ENCODE measurements at places on chromosomes 13 and 19.

GRCh38 chr19:20186174-20186573, 19.2 kb downstream of the ZNF486 start:
- no peak for DNase-seq

GRCh38 chr19:44746946-44747738, 1.4 kb upstream of the BCL3 start:
- peak; percentile 92 for DNase-seq

DNA sequence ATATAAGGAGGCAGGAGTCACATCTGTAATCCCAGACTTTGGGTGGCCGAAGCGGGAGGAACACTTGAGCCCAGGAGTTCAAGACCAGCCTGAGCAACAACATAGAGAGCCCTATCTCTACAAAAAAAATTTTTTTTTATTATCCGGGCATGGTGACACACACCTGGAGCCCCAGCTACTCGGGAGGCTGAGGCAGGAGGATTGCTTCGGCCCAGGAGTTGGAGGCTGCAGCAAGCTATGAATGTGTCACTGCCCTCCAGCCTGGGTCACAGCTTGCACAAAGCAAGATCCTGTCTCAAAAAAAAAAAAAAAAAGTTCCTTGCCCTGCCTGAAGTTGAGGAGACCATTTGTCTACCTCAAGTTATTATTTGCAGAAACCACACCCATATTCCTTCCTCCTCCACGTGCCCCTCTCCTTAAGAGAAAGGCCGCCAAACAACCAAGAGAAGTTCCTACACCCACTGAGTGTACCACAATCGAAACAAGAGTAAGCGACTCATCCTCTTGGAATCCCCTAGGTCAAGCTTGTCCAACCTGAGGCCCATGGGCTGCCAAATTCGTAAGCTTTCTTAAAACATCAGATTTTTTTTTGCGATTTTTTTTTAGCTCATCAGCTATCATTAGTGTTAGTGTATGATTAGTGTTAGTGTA, 2.2 kb downstream of the ABCC4 start:
- no peak for DNase-seq

- DNase-seq, result peak; percentile 55
Measured at GRCh38 chr13:22925881-22926747, 254.7 kb upstream of the SGCG start.

GRCh38 chr13:27283906-27284493, 13.4 kb downstream of the RASL11A start:
- DNase-seq, result peak; percentile 67

- DNase-seq, result no peak
Measured at GRCh38 chr13:76730220-76730619, 156.0 kb downstream of the KCTD12 start.

DNA sequence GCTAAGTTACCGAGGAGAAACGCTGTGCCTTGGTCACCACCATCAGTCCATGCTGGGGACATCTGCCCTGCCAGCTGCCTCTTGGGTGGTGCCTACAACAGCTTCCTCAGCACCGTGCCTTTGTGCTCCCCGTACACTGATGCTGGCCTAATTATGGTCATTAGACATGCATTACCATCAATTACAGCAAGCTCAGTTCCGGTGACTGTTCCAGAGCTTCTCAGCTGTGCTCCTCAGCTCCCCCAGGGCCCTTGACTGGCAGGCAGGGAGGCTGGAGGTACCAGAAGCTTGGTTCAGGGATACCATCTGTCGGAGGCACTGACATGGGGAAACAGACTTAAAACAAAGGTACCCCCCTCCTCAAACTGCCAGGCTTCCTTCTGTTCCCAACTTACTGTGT, 40.2 kb downstream of the CILP2 start:
- no peak for DNase-seq

DNA sequence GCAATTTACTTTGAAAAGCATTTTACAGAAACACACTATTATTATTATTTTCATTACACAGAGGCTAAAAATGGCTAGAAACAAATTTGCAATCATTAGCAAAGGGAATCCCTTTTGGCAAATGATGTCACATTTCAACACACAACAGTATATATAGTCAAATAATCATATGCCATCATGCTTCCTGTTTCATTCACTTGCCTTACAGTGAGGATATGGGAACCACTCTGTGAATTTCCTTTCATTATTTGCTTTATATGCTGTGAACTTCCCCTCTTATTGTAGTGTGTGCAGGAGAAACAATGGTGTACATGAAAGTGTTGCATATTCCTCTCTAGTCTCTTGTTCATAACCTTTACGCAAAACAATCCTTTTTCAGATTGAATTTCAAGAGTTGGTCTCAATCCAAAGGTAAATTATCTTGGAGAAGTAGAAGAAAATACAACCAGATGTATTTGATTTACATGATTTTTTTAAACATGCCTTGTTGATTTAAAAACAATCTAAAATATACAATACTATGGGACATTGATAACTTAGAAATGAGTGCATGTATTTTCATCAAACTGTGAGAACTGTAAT, 657.3 kb downstream of the EFNB2 start:
- DNase-seq, result no peak

DNA sequence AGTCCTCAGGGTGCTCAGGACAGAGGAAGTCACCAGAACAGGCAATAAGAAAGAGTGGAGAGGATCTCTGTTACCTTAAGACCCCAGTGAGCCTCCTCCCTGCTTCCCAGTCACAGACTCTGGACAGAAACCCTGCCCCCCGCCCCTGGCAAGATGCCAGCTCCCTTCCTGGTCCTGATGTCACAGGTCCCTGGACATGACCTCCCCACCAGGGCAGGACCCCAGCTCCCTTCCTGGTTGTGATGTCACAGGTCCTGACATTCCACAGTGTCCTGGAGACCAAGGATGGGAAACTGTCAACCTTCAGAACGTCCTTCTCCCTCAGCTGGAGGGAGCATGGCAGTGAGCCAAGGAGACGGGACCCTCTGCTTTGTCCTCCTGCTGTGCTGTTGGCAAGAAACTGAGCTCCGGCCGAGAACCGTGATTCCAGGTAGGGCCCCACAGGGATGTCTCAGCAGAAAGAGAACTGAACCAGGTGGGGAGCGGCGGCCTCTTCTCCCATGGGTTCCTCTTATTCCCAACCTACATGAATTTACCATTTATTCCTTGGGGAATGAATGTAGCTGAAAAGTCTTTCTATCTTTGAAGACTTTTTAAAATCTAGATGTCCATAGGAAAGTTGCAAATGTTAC, at the start of gene SPACA7:
SPACA7 (plus strand) TSS at position 306 of the 632 bp plus-strand sequence; CDS start at position 337, 31 bp downstream.
- no peak for DNase-seq

DNA sequence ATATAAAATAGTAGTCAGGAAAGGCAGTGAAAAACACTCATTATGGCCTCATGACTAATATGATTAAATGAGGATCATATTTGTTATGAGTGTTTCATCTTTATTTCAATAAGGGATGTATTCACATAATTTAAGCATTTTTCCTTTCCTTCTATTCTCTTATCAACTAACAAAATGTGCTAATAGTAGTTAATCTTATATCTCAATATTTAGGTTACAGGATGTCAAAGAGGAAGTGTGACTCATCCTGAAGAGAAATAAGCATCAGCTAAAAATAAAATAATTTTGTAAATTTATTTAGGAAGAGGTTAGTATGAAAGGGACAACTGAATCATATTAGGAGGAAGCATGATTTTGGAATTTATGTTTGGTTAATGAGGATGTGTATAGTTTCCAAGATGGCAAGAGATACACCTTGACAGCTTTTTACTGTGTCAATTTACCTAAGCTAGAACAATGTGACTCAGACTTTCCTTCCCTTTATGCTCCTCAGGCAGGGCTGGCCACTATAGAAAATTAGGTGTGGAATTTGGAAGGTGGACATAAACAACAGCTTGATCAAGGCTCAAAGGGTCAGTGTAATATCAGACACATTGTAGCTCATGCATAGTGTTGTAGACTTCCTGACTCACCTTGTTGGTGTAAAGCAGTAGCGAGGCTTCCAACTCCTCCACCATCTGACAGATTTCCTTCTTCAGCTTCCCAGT, 172.7 kb downstream of the SLITRK1 start:
- peak; percentile 13 for DNase-seq

DNA sequence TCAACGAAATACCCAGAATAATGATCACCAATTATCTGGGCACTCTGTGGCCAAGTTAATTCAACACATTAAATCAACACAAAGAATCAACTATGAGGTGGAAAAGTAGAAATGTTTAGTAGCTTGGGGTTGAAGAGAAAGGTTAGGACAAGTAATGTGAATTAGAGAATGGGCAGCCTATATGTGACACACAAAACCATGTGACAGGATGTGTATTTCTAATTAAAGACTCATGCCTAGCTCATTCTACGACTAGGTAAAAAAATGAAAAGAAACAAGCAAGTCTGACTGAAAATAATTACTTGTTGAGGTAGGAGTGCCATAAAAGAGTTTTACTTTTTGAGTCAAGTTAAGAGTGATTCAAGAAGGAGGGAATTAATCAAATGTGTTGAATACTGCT, 2646.0 kb upstream of the PCDH20 start:
- DNase-seq, result no peak
